ENCODE measurements at places on chromosomes 16 and 17.

DNA sequence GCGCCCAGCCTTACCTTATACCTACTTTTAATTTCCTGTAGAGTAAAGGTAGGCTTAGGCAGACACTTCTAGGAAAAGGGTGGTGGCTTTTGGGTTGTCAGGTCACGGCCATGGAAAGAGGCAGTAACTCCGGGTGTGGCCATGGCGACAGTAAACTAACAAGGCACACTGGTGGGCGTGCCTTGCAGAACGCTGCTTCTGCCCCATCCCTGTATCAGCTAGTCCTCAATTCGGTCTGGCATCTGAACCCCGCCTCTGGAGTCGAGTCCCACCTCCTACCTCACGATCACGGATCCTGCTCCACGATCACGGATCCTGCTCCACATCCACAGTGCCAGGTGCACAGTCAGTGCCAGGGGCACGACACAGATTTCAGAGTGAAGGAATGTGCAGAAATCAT lies 5.6 kb downstream of the ADCY9 start:
- DNase-seq = peak; percentile 39

- DNase-seq = no peak
Observed at GRCh38 chr16:19507867-19508266, 14.0 kb downstream of the GDE1 start.

GRCh38 chr17:48544349-48545021 lies 424 bp downstream of the HOXB2 start:
- DNase-seq = peak; percentile 89

GRCh38 chr17:14731591-14731990 lies 430.7 kb downstream of the HS3ST3B1 start:
- no peak for DNase-seq

- DNase-seq = peak; percentile 74
Observed at GRCh38 chr17:38415250-38416194, 12.7 kb upstream of the ARHGAP23 start.

- peak; percentile 25 for DNase-seq
Observed at GRCh38 chr16:2857451-2858244, at the start of gene PRSS22. PRSS22 (minus strand) TSS chr16:2858170; CDS start chr16:2858104, 66 bp downstream.

GRCh38 chr16:2282866-2283555 lies 15.1 kb upstream of the RNPS1 start:
- no peak for DNase-seq

DNA sequence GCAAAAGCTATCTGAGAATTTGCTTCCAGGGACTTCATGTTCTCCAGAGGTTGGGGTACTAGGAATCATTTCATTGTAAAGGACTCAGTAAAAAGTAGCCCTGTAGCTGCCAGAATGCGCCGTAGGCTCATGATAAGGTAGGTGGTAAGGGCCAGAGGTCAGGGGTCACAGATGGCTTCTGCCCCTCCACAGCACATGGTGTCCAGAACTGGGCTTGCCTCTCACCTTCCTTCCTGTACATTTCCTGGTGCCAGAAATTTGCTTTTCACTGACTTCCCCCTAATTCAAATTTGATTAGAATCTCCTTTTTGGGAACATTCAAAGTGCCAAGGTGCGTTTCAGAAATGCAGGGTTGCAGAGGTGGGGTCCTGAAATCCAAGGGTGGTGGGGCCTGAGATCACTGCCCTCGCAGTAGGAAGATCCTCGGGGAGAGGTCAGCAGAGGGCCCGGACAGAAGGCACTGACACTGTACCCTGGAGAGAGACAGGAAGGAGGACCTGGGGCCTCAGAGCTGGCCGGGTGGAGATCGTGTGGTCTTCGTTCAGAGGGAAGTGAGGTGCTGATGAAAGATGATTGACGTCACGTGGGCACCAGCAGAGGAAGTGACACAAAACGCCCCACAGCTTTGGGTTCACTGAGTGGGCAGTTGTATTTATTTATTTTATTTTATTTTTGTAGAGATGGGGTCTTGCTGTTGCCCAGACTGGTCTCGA lies 25.5 kb upstream of the METRNL start:
- no peak for DNase-seq

DNA sequence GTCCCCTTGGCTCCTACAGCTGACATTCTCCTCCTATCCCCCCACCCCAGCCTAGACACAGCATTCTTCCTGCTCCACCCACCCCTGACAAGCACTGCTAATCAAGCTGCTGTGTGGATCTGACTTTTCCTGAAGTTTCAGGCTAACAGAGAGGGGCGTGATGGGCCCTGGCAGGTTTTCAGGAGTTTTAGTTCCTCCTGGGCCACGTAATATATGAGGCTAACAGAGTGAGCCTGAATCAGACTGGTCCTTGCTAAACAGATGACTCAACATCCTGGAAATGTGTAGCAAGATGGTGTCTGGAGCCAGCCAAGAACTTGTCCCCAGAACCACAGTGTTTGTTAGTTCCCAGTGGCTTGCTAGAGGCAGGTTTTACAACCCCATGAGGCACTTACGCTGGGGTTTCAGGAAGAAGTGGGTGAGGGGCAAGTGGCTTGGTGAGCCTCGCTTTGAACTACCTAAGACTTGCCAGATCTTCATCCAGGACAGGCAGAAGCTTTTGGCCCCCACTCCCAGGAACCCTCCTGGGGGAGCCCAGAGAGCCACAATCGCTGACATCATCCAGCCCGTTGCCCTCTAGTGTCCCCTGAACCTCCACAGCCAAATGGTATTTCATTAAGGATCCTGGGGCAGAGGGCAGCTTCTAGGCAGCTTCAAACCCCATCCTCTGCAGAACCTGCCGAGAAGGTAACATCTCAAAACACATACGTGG lies 15.9 kb downstream of the TMEM92 start:
- DNase-seq = peak; percentile 99

GRCh38 chr17:58317421-58318064 lies 11.1 kb downstream of the TSPOAP1 start:
- DNase-seq = peak; percentile 78

DNA sequence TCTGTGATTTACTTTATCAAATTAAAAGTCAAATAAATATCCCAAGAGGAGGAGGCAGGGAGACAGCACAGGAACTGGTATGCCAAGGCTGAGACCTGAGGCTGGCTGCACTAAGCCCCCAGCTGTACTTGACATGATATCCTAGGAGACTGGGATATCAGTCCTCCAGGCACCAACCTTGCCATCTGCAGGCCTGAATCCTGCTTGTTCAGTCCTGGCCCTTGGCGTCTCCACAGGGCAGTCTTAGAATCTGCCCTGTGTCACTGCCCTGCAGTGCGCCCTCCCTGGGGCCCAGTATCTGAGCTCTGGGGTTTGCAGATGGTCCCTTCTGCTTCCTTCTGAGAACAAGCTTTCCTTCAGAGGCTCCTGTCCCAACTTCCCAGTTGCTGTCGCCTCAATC lies 75.9 kb downstream of the HS3ST3A1 start:
- no peak for DNase-seq

- DNase-seq = no peak
Observed at GRCh38 chr16:88904676-88905365, 38.4 kb upstream of the PABPN1L start.

DNA sequence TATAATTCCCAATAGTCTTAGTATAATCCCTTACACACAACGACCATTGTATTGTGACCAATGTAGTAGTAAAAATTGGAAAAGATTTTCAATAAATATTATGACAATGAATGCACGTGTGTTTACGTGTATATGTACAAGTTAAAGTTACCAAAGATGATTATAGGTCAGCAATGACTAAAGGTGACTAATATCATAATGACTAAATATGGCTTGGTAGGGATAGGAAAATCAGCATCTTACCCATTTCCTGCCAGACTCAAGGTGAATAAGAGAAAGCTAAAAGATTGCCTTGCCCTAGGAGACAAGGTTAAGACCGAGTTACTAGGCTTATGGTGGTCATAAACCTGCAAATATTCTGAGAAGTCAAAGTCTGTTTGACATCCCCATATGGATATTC lies 34.4 kb downstream of the CPD start:
- peak; percentile 65 for DNase-seq

- peak; percentile 74 for DNase-seq
Observed at GRCh38 chr17:73474370-73474988, 162.7 kb upstream of the CDC42EP4 start.

GRCh38 chr16:15650698-15651171 lies 690 bp downstream of the NDE1 start:
- DNase-seq = peak; percentile 65

GRCh38 chr17:7384489-7385081 lies 3.7 kb downstream of the TNK1 start:
- DNase-seq = no peak

GRCh38 chr17:75371981-75372380 lies 33.5 kb downstream of the GRB2 start:
- DNase-seq = no peak

DNA sequence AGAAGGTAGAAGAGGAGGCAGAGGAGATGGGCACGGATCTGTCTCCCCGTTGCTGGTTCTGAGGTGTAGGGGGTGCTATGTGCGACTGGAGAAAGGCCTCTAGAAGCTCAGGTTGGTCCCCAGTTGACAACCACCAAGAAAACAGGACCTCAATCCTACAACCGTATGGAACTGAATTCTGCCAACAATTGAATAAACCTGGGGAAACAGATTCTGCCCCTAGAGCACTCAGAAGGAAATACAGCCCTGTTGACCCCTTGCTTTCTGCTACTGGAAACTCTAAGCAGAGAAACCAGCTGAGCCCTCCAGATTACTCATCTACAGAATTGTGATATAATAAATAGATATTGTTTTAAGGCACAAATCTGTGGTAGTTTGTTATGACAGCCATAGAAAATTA lies 313.0 kb upstream of the GOT2 start:
- no peak for DNase-seq

DNA sequence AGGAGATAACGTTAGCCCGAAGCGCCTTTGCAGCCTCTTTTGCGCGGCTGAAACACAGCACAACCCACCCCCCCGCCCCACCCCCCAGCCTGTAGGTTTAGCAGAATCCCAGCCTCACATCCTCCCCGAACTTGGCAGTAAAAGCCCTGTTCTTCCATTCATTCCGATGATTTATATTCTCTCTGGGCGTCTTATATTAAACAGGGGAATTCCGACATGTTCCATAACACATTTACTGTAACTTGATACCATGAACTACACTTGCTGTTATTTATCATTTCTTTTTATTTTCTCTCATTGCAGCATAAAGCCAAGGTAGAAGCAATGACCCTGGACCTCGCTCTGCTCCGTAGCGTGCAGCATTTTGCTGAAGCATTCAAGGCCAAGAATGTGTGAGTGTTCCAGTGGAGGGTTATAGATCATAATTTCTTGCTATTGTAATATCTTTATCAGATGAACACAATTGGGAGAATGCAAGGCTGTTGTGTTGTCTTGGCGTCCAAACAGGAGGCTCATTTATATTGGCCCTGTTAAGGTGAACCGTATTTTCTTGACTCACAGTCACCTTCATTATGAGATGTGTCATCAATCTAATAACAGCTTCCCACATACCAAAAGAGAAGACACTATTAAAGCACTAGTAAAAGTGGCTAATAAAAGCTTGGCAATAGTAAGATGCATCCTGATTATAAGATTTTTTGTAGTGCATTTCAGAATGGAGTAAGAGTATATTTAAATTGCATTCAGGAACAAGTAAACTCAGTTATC lies 287.3 kb downstream of the WWOX start:
- DNase-seq = no peak

DNA sequence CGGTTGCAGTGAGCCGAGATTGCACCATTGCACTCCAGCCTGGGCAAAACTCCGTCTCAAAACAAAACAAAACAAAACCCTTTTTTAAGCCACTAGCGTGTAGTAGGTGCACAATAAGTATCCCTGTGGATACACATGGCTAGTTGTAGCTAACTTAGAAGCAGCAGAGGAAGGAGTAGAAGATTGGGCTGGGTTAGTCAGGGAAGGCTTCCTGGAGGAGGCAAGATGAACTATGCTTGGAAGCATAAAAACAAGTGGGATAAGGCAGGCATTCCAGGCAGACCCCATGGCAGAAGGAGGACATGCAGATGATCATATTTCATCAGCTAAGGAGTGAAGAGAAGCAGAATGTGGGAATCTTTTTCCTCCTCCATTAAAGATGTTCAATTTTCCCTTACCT lies 83.4 kb downstream of the IRX5 start:
- DNase-seq = no peak

DNA sequence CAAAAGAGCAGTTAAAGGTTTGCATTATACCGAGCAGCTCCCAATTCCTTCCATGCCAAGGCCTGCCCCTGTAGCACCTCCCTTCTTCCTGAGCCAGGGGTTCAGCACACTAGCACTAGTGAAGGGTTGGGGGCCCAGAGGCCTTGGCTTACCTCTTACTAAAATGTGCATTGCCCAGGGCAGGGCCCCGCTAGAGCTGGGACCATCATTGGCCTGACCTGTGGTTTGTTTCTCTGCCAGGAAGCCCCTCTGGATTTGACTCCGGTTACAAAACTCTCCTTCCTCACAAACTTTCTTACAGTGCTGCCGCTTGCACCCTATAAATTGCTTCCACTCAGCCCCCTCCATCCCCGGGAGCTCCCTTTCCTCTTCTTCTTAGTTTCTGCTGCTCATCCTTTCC lies 33.8 kb downstream of the MPRIP start:
- DNase-seq = no peak

DNA sequence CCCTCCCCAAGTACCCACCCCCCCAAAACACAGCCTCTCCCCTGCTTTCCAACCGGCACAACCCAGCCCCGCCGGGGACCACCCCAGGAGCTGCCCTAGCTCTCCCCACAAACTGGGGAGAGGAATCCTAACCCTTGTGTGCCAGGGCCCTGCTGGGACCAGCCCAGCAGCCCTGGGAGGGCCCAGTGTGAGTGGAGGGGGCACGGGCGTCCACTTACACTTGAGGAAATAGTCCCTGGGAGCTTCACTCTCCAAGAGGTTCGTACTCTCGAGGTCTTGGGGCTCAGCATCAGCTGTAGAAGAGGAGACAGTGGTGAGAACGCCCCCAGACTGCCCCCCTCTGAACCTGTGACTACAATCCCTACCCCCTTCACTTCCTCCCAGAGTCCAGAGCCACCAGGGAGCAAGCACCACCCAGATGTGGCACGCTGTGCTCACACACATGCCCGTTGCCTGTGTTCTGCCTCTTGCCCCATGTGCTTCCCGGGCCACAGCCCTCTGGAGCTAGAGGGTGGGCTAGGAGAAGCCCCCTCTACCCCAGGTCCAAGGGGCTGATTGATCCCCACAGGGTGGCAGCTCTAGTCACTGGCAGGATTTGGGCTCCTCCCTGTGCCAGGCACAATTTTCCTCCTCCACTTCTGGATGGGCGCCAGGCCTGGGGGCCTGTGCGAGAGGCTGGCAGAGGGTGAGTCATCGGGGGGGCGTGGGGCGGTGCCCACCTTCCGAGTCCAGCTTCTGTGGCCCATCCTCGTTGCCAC lies 3.0 kb downstream of the TRIM47 start:
- no peak for DNase-seq

DNA sequence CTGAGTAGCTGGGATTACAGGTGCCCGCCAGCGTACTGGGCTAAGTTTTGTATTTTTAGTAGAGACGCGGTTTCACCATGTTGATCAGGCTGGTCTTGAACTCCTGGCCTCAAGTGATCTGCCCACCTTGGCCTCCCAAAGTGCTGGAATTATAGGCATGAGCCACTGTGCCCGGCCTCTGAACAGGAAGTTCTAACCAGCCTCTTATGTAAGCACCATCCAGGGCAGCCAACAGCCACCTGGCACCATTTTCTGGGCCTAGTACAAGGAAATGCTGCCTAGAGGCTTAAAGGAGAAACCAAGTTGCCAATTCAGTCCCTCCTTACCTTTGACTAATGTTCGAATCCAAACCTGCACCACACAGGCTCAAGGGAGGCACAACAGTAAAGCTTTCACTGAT lies 8.5 kb upstream of the SLC39A11 start:
- no peak for DNase-seq

All from GM23248 (cell line).